ENCODE measurements at places on chromosomes 5 and 9.
A peak's percentile ranks its signal among the peaks of the same experiment; 100 is the strongest.

- DNase-seq: no peak
These were observed 92.8 kb upstream of the EDIL3 start for GRCh38 chr5:84477485-84477884.

DNA sequence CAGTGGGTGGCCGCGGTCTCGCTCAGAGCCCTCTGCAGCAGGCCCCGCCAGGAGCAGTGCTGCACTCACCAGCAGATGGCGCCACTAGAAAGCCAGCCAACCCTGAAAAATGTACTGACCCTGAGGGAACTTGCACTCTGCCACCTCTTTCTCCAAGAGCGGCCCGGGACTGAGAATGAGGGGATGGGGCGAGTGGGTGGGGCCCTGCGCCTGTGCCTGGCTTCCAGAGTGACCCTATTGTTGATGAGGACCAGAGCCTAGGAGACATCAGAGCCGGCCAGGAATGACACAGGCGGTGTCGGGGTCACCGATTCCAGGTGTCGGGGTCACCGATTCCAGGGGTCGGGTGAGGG lies 2.9 kb upstream of the IL17B start:
- peak; percentile 86 for DNase-seq

GRCh38 chr9:130173666-130173983 lies 1.4 kb downstream of the NCS1 start:
- DNase-seq: no peak

GRCh38 chr9:121364886-121365285 lies 5.2 kb downstream of the STOM start:
- no peak for DNase-seq

GRCh38 chr9:109253637-109254284 lies 67.1 kb downstream of the EPB41L4B start:
- no peak for DNase-seq

DNA sequence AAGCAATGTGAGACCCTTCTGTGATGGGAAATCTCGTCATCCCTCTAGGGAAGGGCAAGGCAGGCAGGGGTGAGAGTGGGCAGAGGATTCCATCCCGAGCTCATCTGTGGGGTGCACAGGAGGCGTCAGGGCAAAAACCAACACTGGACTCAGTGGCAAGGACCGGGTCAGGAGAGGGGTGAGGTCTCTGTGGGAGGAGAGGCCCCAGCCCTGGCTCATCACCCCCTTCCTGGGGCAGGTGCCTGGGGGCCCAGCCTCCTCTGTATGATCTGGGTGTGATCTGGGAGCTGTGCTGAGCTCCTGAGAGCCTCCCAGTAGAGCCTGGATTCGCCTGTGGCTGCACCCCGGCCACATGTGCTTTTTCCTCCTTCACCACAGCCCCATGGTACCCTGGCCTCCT lies 597 bp downstream of the SPATA31E1 start:
- DNase-seq: no peak

DNA sequence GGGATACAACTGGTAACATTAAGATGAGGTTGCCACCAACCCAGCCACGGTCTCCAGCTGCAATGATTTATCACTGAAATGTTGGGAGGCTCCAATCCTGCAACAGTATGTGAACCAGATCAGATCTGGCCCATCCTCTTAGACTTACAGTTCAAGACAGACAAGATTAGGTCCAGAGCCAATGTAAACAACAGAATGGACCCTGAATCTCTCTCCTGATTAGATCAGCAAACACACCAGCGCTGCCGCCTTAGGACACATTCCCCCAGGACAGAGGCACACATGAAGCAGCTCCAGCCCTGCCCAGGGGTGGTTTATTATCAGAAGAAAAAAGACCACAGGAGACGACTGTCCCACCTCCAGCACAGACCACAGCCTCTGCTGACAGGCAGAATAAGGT lies 82.1 kb downstream of the SLIT3 start:
- no peak for DNase-seq

DNA sequence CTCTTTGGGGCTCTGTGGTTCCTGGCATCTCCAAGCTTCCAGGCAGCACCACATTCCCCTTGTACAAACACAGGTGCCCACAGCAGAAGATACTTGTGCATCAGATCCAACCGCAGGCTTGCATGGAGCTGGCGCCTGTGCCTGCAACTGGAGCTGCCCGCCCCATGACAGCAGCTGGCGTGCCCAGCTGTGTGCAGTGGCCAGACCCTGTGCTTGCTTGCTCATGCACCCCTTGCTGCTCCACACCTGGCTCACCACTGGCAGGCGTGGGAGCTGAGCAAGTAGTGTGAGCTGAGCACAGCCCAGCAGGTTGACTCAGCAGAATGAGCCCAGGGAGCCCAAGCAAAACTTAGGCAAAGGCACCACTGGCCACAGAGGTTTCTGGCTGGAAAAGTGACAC lies 84.4 kb upstream of the STARD4 start:
- no peak for DNase-seq

DNA sequence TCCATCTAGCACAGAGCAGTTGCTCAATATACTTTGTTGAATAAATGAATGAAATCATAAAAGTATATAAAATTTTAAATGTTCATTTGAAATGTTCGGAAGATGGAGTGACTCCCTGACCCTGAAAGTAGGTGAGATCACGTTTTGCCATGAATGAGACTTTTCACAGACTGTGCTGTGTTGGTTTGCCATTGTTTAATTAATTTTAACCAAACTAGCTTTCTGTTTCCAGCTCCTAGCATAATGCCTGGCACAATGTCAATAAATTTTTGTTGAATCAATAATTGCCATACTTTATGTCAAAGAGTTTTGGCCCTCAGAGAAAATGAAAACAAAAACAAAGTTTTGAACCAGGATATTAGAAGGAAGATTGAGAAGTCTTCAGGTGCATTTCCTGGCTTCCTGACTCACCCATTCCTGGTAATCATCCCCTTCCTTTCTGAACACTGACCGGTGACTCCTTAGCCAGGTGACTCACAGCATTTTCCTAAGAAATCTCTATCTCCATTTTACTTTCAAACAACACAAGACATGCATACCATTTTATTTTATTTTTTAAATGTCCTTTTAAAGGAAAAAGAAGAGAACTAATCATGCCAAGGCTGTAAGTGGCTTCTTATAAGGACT lies 15.1 kb downstream of the SLC28A3 start:
- no peak for DNase-seq

DNA sequence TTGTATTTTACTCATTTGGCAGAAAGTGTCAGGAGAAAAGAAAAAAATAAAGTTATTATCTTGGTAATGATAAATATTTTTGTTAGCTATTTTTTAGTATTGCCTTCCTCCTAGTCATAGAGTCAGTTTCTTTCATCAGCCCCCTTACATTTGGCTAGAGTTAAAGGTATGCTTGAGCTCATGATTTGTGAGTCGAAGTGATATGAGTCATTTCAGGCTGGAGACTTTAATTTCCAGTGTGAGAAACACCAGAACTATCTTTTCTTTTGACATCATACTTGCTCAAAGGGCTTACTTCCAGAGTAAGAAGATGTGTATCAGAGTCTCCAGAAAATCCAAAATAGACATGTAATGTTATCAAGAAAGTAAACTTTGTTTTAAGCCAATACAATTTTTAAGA lies 746.7 kb upstream of the TYRP1 start:
- DNase-seq: no peak

DNA sequence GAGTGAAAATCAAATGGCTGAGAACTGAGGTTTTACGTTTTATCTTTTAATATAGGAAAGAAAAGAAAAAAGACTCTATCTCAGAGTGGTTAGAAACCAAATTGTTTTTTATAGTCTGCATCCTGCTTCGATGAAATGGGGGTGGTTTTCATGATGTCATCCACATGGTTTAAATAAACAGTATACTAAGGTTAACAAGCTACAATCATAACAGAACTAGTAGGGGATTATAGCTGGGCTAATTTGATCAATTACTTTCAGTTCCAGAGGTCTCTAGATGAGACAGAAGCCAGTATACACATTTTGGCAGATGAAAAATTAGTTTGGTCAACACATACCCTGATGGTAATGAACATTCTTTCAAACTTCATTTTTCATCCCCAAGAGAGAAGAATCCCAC lies 106.3 kb upstream of the SNX2 start:
- DNase-seq: no peak

- no peak for DNase-seq
These were observed 47.6 kb downstream of the AQP7 start for GRCh38 chr9:33354651-33355211.

DNA sequence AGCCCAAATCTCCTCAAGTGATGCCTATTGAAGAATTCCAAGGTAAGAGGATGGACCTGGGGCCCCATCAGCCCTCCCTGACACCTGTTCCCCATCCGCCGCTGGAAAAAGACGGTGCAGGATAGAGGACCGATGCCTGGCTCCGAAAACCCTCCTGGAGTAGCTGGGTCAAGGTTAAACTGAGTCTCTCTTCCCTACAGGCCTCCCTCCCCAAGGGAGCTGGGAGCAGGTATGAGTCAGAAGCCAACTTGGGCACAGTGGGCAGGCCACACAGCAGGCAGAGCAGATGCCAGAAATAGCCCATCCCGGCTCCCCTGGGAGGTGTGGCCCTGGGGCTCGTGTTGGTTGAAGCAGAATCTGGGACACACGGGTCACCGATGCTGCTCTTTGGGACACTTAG lies 75.6 kb downstream of the NTNG2 start:
- no peak for DNase-seq

DNA sequence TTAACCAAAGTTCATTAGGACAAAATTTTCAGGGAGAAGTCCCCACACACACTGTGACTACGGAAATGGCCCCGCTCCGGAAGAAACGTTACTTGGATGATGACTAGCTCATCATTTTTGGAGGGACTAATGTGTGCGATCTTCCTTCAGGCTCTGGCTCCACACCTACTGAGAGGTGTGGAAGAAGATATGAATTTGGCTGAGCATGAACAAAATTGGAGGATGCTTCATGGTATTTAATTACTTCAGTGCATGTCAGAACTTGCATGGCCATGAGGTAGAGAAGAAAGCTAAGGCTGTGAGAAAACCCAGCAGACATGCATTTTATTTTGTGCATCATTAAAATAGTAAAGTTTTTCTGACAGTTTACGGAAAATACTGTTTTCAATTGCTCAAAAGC lies 202.1 kb upstream of the TLE4 start:
- no peak for DNase-seq

DNA sequence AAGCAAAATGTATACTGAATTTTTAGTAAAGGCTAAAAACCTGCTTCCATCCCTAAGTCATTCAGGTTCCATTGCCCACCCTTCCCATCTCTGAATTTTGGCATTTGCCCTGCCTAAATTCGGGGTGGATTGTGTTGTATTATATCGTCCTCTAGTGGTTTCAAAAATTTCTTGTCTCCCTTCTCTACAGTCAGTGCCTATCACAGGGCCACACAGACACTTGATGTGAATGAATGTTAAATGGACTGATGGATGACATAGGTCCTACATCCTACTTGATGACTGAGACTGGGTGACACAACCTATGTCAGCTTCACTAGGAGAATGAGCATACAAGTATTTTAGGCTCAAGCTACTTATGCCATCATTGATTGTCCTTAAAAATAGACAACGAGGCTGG lies 45.6 kb upstream of the SLC30A5 start:
- no peak for DNase-seq

DNA sequence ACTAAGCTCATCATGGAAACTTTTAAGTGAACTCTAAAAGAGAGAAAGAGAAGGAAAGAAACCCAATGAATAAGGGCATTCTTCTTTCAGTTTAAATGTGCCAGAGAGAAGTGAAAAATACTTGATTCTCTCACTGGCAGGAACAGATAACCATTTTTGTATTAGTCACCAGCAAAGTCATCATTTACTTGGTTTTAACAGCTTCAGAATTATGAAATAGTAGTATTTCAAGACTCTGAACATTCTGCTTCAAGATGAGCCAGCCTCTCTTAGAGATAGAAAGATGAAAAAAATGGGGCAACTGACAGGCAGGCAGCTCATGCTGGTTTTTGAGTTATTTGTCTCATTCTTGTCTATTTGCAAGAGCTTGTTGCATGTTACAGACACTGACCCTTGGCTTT lies 103.5 kb downstream of the GCNT1 start:
- no peak for DNase-seq

DNA sequence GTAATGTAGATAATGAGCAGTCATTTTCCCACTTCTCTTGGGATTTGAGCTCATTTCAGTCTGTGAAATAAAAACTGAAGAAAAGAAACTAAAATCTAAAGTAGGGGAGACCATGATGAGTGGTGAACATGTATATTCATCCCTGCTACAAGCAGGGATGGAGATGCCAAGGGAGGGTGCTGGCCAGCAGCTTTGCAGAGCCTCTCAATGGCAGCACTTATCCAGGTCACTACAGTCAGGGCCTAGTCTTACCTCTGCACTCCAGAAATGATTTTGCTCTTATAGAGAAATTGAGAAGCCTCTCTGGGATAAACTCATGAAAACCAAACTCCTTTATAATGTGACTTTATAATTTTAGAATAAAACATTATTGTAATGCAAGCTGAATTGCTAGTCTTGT lies 317.6 kb downstream of the FBXL17 start:
- DNase-seq: no peak

- DNase-seq: no peak
These were observed 1.1 kb downstream of the ERCC6L2 start for GRCh38 chr9:95876595-95876994.

DNA sequence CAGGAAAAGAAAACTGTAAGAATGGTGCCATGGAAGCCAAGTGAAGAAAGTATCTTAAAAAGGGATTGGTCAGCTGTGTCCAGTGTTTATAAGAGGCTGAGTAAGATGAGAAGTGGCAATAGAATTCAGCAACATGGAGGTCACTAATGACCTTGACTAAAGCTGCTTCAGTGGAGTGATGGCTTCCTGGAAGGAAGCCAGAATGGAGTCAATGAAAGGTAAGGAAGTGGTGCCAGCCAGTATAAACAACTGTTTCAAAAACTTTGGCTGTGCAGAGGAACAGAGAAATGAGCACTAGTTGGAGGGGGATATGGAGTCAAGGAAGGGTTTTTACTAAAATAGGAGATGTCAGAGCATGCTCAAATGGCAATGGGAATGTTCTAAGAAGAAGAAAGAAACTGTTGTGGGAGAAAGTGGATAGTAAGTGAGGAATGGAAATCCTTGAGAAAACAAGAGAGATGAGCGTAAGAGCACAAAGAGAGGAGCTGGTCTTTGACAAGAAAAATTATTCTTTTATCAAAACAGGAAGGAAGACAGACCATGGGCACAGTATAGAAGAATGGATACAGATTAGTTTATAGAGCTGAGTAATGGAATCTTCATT lies 11.1 kb upstream of the NRG2 start:
- no peak for DNase-seq

DNA sequence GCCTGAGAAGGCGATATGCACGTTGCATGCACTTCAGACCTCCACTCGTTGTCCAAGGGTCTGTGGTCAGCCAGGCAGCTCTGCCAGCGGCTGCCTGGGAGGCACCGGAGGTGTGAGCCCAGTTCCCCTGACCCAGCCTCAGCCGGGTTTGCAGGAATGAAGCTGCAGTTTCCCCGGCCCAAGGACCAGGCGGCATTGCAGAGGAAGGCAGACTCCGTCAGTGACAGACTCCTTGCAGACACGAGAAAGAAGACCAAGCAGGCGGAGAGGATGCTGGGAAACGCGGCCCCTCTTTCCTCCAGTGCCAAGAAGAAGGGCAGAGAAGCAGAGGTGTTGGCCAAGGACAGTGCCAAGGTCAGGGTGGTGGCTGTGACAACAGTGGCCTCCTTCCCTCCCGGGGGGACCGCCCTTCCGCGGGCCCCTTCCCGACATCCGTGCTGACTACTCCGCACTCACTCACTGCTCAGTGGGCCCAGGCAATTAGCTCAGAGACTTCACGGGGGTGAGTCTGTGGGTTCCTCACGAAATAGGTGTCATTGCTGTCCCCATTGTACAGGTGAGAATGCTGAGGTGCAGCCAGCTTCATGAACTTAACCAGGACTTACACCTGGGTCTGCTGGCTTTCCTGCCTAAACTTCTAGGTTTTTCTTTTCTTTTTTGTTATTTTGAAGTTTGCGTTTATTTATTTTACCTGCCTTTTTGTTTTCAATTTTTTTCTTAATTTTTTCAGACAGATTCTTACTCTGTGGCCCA lies 10.8 kb upstream of the AIF1L start:
- DNase-seq: no peak

- no peak for DNase-seq
These were observed 1.7 kb downstream of the NELFB start for GRCh38 chr9:137256856-137257255.

Measured in stimulated activated effector memory CD8-positive, alpha-beta T cell treated with anti-CD3 and anti-CD28 coated beads, Interleukin-12 subunit alpha, Interleukin-12 subunit beta, amount 100 ng/mL, for 72 hours (primary cell).